ENCODE measurements at places on chromosomes 6 and 20. TPM values are rescaled to one million over a fixed set of nuclear protein-coding genes. Genes with fewer than 3 reads are reported as not detected.

DNA sequence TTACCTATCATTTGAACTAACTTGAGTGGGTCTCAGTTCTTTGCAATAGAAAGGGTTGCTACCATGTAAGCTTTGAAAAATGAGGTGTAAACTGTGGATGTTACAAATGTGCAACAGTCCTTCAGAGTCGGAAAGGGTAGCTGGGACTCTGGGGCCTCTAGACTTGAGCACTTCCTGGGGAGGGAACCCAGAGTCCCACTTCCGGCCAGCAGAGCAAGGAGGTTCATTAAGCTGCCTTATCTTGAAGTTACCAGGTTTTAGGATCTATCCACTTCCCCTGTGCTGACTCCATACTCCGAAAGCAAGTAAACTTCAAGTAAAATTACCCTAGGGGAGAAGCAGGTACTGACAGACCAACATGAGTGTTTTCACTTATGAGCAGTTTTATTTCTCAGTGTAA is 9.4 kb downstream of the TRIM10 start:
- peaks cover 58% of the 10 kb centered on the region for H3K27me3 ChIP-seq
- H3K4me1 ChIP-seq = peaks cover 6% of the 10 kb centered on the region
- no peak overlapping the region for H3K4me3 ChIP-seq
- no peak overlapping the region for H3K27ac ChIP-seq

Gene MAK
- total RNA-seq = 1.0 TPM

DNA sequence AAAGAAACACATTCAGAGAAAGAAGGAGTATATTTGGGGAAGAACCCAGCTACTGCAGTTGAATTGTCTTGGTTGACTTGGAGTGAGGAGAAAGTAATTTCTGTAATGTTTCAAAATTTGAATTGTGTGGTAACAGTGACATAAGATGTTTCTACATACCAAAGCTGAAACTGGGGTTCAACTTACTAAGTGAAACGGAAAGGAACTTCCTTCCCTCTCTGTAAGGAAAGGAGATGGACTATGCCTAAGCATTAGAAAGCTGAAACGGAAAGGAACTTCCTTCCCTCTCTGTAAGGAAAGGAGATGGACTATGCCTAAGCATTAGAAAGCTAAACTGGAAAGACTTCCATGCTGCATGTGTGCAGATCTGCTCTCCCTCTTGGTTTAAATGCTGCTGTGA is 46.0 kb downstream of the HUS1B start:
- no peaks in the 10 kb centered on the region for H3K27me3 ChIP-seq
- H3K4me3 ChIP-seq = no peak overlapping the region
- H3K4me1 ChIP-seq = peaks cover 7% of the 10 kb centered on the region
- H3K36me3 ChIP-seq = peaks cover 37% of the 10 kb centered on the region
- no peak overlapping the region for H3K27ac ChIP-seq

Gene PAK5
- 0.92 TPM for total RNA-seq

- DNase-seq = no peak
- no peak overlapping the region for H3K27ac ChIP-seq
- no peaks in the 10 kb centered on the region for H3K27me3 ChIP-seq
- H3K4me1 ChIP-seq = no peaks in the 10 kb centered on the region
- peaks cover 42% of the 10 kb centered on the region for H3K36me3 ChIP-seq
Observed at GRCh38 chr20:36717657-36718056, 28.2 kb downstream of the NDRG3 start.

Gene SLC22A16
- not detected for total RNA-seq

Gene DEFB132
- total RNA-seq = not detected

Gene RNF144B
- 81.7 TPM for total RNA-seq

DNA sequence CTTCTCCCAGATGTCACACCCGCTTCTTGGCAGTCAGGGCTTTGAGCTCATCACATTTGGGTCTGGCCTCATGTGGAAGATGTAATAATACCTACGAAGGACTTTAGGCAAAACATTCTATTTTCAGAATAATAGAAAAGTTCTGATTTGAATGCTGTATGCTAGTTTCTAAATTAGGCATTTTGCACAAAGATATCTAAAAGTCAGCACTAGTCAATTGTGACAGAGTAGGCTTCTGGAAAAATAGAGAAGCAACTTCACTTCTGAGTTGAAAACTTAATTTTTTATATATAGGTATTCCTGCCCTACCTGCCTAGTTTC is 38.3 kb upstream of the CD2AP start:
- H3K4me3 ChIP-seq = no peak overlapping the region
- no peaks in the 10 kb centered on the region for H3K4me1 ChIP-seq
- no peak overlapping the region for H3K27ac ChIP-seq
- H3K36me3 ChIP-seq = no peaks in the 10 kb centered on the region
- no peak for DNase-seq
- H3K27me3 ChIP-seq = no peaks in the 10 kb centered on the region

Gene RIMS4
- 1.3 TPM for total RNA-seq

Gene JARID2
- 12.5 TPM for total RNA-seq

- no peaks in the 10 kb centered on the region for H3K27me3 ChIP-seq
- no peak for DNase-seq
- H3K4me3 ChIP-seq = no peak overlapping the region
Observed at GRCh38 chr6:25287941-25288340, 8.8 kb downstream of the CARMIL1 start.

Gene MAS1
- total RNA-seq = not detected

DNA sequence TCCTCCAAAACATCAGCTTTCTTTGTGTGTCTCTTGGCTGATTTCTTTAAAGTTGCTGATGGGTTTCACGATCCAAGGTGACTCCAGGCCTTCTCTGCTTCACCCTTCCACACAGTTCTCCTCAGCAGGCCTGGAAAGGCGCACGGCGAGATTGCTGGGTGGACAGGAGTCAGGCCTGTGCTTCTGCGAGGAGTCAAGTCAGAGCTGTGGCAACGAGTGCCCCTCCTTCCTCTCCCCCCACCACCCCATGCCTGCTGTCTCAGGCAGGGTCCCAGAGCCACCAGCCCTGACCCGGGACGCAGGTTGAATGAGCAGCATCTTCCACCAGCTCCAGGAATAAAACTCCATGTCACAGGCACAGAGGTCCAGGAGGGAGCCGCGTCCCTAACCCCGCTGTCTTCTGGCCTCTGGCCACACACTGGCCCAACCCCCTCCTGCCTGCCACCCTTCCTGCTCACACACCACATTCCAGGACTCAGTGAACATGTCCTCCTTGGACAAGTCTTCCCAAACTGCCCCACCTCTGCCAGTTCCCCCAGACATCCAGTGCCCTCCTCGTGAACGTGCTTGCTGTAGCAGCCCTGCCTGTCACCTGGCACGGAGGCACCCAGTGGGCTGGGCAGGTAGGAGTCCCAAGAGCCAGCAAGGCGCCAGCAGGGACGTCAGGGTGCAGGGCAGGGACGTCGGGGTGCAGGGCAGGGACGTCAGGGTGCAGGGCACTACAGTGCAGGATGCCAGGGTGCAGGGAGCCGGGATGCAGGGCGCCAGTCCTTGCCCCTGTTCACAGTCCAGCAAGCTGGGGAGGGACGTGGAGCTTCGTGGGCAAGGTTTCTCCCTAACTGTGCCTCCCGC is 7.2 kb upstream of the NTSR1 start:
- no peak for DNase-seq
- no peaks in the 10 kb centered on the region for H3K36me3 ChIP-seq
- H3K27ac ChIP-seq = no peak overlapping the region
- H3K27me3 ChIP-seq = no peaks in the 10 kb centered on the region

Gene RAMACL
- total RNA-seq = 5.5 TPM

GRCh38 chr6:146560607-146561006 is 17.0 kb downstream of the RAB32 start:
- H3K27ac ChIP-seq = no peak overlapping the region
- no peaks in the 10 kb centered on the region for H3K4me1 ChIP-seq
- H3K36me3 ChIP-seq = no peaks in the 10 kb centered on the region
- DNase-seq = no peak
- H3K4me3 ChIP-seq = no peak overlapping the region

Gene PLA2G7
- total RNA-seq = 9.3 TPM

DNA sequence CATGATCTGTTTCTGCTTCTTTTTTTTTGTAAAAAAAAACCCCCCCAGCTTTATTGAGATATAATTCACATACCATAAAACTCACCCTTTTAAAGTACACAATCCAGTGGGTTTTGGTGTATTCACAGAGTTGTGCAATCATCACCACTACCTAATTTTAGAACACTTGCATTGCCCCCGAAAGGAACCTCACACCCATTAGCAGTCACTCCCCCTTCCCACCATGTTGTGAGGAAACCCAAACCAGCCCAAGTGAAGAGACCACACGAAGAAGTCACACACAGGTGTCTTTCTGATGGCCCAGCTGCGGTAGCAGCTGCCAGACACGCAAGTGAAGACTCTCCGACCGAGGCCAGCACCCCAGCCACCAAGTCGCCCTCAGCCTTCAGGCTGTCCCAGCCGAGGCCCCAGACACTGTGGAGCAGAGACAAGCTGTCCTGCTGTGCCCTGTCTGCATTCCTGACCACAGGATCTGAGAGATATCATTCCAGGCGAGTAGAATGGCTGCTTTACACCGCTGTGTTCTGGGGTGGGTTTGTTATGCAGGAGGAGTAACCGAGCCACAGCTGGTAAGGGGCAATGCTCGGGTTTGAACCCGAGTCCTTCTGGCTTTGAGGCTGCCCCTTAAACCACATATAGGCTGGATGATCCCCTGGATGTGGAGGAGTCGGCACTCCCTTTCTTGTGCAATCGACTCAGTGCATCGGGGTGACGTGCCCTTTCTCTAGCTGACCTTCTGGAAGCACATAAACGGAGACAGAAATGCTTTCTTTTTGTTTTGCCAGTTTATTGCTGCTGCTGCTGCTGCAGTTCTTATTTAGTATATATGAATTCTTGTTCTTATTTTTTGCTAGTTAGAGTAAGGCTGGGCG is 59.1 kb upstream of the PTPN1 start:
- no peaks in the 10 kb centered on the region for H3K36me3 ChIP-seq
- H3K4me1 ChIP-seq = peaks cover 32% of the 10 kb centered on the region
- no peaks in the 10 kb centered on the region for H3K27me3 ChIP-seq

- DNase-seq = no peak
- no peaks in the 10 kb centered on the region for H3K36me3 ChIP-seq
- H3K27ac ChIP-seq = no peak overlapping the region
- H3K4me1 ChIP-seq = no peaks in the 10 kb centered on the region
- H3K27me3 ChIP-seq = no peaks in the 10 kb centered on the region
- no peak overlapping the region for H3K4me3 ChIP-seq
Observed at GRCh38 chr6:112622036-112622435, 274.9 kb downstream of the RFPL4B start.

Gene SNAP91
- not detected for total RNA-seq

DNA sequence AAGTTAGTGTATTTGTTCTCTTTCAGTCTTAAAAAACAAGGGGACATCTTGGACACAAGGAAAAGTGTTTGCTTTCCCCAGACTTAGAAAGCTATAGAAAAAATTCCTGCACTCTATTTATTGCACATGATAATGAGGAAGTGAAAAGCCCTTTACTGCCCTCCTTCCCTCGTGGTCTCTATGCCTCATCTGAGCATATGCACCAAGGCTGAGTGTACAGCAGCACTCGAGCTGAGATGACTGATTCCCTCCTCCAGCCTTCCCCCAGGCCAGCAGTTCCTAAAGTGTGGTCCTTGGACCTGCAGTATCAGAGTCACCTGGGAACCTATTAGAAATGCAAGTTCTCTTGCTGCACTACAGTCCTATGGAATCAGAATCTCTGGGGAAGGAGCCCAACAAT is 14.3 kb upstream of the LAMP5 start:
- no peaks in the 10 kb centered on the region for H3K36me3 ChIP-seq
- H3K27ac ChIP-seq = no peak overlapping the region
- H3K27me3 ChIP-seq = no peaks in the 10 kb centered on the region
- no peaks in the 10 kb centered on the region for H3K4me1 ChIP-seq
- DNase-seq = no peak
- no peak overlapping the region for H3K4me3 ChIP-seq

Gene SSTR4
- not detected for total RNA-seq

Gene UBE2C
- total RNA-seq = not detected

DNA sequence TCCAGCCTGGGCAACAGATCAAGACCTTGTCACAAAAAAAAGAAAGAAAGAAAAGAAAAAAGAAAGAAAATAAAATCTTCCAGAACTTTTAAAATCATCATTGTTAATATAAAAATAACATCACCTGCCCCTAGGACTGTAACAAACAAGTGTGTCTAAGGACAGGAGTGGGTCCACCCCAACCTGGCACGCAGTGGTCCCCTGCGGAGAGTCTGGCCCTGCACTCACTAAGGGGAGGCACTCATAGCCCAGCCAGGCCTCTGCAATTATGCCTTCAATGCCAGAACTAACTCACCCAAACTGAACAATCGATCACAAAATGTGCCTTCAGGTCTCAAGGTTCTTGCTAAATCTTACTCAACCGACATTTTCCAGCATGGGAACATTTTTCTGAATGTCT is 4.8 kb downstream of the GMEB2 start:
- H3K27ac ChIP-seq = no peak overlapping the region
- peaks cover 22% of the 10 kb centered on the region for H3K4me1 ChIP-seq
- H3K36me3 ChIP-seq = peaks cover 27% of the 10 kb centered on the region
- no peak overlapping the region for H3K4me3 ChIP-seq

DNA sequence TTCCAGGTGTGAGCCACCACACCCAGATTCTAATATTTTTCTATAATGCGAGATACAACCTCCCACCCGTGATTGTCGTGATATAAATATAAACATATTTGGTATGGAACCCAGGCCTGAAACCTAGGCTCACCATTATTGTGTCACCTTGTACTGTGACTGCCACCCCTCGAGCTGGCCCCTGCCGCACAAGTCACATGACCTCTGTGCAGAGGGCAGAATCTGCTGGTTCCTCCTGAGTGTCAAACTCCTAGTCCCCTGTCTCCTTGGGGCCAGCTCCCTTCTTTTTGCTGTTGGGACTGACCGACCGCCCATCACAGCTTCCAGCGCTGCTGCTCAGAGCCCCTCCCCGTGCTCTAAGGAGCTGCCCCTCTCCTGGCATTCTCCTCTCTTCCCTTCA is 86.4 kb downstream of the RSPH3 start:
- H3K4me1 ChIP-seq = peaks cover 15% of the 10 kb centered on the region
- no peaks in the 10 kb centered on the region for H3K27me3 ChIP-seq
- H3K36me3 ChIP-seq = no peaks in the 10 kb centered on the region
- no peak overlapping the region for H3K27ac ChIP-seq
- no peak overlapping the region for H3K4me3 ChIP-seq

Gene ANKEF1
- total RNA-seq = 1.2 TPM

Gene PXDC1
- 1.2 TPM for total RNA-seq

DNA sequence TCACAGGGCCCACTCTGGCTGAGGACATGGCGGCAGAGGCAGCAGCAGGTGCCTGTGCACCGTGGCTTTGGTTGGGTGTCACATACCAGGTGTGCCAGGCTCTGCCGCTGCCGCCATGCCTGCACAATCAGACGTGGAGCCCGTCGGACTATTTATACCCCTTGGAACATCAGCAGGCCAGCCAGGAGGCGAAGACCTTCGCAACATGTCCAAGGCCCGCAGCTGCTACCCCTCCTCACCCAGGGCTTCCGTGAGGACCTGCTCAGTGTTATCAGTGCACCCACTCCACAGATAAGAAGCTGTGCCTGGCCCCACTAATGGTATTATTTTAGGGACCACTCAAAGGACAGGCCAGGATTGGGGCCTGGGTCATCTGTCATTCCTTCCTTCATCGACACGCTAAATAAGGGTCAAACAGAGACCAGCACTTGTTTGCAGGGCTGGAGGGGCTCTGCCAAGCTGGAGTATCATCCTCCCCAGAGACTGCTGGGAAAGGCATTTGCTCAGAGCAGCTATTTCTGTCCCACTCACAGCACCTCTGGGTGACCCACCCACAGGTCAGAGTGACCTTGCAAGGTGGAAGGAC is 109.2 kb downstream of the BMP7 start:
- DNase-seq = no peak
- no peaks in the 10 kb centered on the region for H3K27me3 ChIP-seq
- no peaks in the 10 kb centered on the region for H3K36me3 ChIP-seq
- no peak overlapping the region for H3K27ac ChIP-seq
- no peak overlapping the region for H3K4me3 ChIP-seq

- no peaks in the 10 kb centered on the region for H3K27me3 ChIP-seq
- H3K36me3 ChIP-seq = no peaks in the 10 kb centered on the region
- H3K4me1 ChIP-seq = no peaks in the 10 kb centered on the region
- no peak overlapping the region for H3K27ac ChIP-seq
Observed at GRCh38 chr6:97586344-97586743, 303.3 kb upstream of the MMS22L start.

Data from stomach (tissue), 19 donors.